Fibroblast of gingiva (primary cell): ENCODE measurements at places on chromosomes 12 and 14.
A peak's percentile ranks its signal among the peaks of the same experiment; 100 is the strongest.

DNA sequence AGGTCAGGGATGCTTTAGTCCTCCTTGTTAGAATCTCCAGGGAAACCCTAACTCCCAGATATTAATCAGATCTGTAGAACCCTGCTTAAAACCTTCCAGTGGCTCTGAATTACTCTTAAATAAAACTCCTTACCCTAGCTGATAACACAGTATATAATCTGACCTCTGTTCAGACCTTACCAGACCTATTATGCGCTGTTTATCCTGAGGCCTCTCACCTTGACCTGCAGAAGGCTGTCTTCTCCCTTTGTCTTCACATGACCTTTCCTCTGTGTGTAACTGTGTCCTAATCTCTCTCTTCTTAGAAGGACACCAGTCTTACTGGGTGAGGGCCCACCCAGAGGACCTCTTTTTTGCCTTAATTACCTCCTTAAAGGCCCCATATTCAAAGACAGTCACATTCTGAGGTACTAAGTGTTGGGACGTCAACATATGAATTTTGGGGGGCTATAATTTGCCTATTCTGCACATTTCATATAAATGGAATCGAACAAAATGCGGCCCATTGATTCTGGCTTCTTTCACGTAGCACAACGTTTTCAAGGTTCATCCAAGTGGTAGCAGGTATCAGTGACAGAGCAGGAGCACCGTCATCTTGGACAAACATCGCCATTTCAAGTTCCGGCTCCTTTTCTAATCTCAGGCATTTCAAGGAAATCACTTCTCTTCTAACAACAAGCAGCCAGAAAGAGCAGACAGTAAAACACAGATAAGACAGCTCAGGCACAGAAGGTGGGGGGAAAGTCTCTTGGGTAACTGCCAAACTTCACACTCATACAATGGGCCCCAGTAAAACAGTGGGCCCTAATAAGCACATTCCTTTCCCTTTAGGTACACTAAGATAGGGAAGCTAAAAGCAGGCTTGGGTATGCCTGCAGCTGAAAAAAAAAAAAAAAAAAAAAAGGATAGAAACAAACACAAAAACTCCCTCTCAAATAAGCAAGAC is 200.2 kb upstream of the NUDT4 start:
- DNase-seq: no peak

- no peak for DNase-seq
Observed at GRCh38 chr12:26627335-26627734, 205.7 kb downstream of the ITPR2 start.

- DNase-seq: no peak
Observed at GRCh38 chr14:37598747-37599506, 3.5 kb downstream of the TTC6 start.

- DNase-seq: no peak
Observed at GRCh38 chr12:46452061-46452615, 79.6 kb upstream of the SLC38A2 start.

- DNase-seq: no peak
Observed at GRCh38 chr12:9634969-9635754, 27.4 kb upstream of the KLRB1 start.

GRCh38 chr12:28759333-28759732 is 389.7 kb upstream of the FAR2 start:
- DNase-seq: peak; percentile 32

GRCh38 chr12:3076730-3077571 is at the start of gene TSPAN9:
Gene TSPAN9, plus strand, starts transcription at chr12:3077379. Its CDS starts 123,815 bp downstream, at chr12:3201194.
- peak; percentile 86 for DNase-seq

- DNase-seq: no peak
Observed at GRCh38 chr12:74245458-74245857, 292.2 kb upstream of the ATXN7L3B start.

GRCh38 chr12:25965682-25966081 is 7.2 kb downstream of the RASSF8 start:
- no peak for DNase-seq

- DNase-seq: peak; percentile 36
Observed at GRCh38 chr14:71733210-71733883, 198.9 kb upstream of the RGS6 start.

DNA sequence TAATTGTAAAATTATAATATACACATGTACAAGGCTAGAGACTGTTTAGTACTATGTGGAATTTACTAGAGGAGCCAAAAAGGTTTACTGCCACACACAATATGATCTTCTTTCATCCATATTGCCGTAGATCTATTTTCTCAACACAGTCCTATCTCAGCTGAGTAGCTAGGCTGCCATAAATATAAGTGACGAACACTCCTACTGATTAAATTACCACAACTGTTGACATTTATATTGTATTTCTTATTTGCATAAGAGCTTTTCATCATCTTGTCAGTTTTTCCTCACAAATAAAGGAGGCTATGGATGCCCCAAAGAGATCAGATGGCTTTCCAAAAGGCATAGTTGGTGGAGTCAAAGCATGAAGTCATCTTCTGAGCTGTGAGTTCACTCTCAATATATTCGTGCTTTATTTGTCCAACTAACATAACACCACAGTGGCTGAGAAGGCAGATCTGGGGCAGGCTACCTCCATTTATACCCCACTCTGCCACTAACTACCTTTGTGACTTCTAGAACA is 78.6 kb downstream of the CCDC59 start:
- DNase-seq: no peak

GRCh38 chr14:99754141-99755067 is 38.8 kb upstream of the EML1 start:
- peak; percentile 60 for DNase-seq

DNA sequence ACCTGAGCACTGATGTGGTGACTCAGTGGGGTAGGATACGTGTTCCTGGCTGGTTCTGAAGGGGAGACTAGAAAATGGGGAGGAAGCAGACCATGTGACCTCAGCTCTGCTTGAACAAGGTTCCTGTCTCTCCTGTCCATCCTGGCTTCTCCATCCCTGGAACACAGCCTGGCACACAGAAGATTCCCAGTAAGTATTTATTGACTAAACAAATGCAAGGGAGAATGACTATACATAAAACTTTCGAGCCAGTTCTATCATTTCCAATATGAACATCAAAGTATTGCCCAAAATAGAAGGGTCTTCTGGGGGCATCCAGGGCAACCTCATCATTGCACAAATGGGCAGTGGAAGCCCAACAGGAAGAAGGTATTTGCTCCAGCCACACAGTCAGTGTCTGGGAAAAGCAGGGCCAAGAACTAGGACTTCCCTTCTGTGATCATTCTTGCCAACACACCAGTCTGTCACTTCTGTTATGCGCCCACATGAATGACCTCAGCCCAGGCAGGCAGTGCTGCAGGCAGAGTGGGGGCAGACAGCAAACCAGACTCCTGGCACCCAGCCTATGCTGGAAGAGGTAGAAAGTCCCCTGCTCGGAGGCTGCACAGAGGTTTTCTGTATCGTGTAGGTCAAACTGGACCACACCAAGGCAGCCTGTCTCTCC is 5.6 kb upstream of the SERPINA9 start:
- no peak for DNase-seq

- peak; percentile 57 for DNase-seq
Observed at GRCh38 chr12:6234214-6234613, 34.0 kb downstream of the CD9 start.

DNA sequence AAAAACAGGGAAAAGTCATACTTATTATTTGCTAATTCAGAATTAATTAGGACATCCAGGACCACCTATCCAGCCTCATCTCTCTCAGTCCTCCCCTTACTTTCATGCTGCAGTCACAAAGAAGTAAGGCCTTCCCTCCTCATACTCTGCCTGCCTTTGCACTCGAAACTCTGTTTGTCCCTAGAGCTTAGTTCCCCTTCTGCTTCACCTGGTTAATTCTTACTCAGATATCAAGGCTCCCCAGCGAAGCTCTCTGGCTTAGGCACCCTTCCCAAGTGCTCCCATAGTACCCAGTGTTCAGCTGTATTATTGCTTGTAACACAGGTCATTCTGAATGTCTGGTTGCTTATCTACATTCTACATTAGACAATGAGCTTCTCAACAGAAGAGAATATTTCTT is 81.3 kb downstream of the ERGIC2 start:
- DNase-seq: no peak

GRCh38 chr12:9668161-9669018 is 1.1 kb upstream of the CLEC2D start:
- no peak for DNase-seq

- no peak for DNase-seq
Observed at GRCh38 chr12:29224572-29224971, 75.5 kb downstream of the FAR2 start.

- no peak for DNase-seq
Observed at GRCh38 chr12:89779090-89779489, 70.5 kb upstream of the ATP2B1 start.

DNA sequence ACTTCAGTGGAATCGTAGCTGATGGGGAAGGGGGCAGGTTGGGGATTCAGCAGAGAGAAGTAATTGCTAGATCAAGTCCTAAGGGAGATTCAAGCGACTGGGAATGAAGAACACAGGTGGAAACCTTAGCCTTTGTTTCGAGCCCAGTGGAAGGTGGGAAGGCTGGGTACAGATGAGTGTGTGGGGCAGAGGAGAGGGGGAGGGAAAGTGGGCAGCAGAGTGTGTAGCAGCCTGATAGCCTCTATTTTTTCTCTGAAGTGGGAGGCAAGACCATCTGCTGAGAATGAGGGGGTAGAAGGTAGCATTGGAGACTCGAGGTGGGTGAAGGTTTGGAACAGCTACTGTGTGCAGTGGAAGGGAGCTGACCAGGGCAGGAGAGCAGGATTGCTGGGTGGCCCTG is 91.0 kb downstream of the ADCK1 start:
- no peak for DNase-seq

DNA sequence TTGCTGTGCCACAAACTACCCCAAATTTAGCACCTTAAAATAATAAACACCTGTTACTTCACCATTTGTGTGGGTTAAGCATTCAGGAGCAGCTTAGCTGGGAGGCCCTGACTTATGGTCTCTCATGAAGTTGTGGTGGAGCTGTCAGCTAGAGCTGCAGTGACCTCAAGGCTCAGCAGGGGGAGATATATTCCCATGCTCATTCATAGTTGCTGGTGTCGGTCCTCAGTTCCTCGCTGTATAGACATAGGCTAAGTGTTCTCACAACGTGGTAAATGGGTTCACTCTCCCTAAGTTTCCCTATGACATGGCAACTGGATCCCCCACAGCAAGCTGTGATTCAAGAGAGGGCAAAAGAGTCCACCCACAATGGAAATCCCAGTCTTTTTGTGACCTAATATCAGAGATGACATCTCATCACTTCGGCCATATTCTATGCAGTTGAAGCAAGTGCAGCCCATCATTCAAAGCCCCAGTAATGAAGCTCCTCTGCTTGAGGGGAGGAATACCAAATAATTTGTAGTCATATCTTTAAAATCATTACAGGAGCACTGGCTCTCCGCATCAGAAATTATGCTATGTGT is 41.1 kb downstream of the PRB3 start:
- peak; percentile 2 for DNase-seq

- DNase-seq: no peak
Observed at GRCh38 chr14:102928412-102929240, 6.2 kb downstream of the AMN start.

- DNase-seq: no peak
Observed at GRCh38 chr12:128570191-128571065, 253.3 kb downstream of the SLC15A4 start.

DNA sequence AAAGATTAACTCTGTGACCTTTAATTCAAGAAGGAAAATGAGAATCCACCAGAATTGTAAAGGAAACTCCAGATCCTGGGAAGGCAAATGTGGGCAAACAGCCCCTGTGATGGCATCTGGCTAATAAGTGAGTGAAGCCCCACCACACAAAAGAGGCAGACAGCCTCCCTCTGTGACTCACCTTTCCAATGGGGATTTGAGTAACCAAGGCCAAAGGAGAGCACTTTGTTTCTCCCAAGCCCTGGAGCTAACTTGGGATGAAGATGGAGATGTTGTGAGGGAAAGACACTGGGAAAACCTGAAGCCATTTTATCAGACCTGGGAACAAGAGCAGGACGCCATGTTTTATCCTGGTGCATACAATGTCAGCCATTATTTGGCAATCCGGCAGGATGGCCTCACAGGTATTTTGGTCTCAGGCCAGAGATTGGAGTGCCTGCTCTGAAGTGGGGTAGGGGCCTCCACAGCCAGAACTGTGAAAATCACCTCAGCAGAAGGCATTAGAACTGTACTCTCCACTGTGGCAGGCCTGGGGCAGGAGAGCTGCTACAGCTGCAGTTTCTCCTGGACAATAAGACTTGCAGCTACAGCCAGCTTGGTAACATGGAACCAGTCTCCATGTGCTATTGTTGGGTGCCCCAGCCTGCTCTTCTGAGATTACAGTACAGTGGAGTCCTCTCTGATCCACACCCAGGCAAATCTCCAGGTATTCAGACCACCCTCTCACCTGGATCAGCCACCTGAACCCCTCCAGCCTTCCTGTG is 96.6 kb upstream of the PCED1B start:
- no peak for DNase-seq

GRCh38 chr12:92158796-92159439 is 13.3 kb upstream of the BTG1 start:
- no peak for DNase-seq

- no peak for DNase-seq
Observed at GRCh38 chr12:106684497-106684896, 90.0 kb upstream of the RIC8B start.

DNA sequence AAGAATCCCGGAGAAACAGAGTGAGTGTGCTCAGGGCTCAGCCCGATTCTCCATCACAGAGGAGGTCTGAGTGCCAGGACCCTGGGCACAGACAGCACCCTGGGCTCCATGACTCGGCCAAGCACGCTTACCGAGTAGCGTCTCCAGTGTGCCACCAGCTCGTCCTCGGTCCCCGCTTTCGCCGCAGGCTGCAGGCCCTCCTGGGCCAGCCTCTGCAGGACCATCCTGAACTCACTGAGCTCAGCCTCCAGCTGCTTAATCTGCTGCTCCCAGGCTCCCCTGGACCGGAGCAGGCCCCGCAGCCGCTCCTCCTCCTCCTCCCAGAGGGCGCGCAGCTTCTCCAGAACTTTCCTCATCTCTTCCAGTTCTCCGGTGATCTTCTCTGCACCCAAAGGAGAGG is 61.2 kb downstream of the SYNE3 start:
- DNase-seq: no peak

DNA sequence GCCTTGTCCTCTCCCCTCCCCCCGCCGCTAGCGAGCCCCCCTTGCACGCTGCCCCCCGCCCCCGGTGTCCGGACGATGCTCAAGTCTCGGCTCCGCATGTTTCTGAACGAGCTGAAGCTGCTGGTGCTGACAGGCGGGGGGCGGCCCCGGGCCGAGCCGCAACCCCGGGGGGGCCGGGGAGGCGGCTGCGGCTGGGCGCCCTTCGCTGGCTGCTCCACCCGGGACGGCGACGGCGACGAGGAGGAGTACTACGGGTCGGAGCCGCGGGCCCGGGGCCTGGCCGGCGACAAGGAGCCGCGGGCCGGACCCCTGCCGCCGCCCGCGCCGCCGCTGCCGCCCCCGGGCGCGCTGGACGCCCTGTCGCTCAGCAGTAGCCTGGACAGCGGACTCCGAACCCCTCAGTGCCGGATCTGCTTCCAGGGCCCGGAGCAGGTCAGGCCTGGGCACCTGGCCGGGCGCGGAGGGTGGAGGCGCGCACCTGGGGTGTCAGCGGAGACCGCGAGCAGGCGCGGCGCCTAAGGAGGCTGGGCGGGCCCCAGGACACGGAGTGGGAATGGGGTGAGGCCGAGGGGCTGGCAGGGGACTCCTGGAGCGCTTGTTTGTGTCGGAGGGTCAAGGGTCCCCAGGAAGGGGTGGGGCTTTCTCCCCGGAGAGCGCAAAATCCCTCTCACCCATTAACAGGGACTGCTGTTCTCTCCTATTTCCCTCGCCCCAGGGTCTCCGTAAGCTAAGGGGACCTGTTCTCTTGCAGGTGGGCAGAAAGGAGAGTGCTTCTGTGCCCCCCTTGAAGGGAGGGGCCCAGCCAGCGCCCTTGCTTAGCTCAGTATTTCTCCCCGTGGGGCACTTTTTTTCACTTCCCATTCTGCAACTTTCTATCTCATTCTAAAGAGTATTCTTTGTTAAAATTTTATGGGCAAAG is 810 bp downstream of the MARCHF9 start:
- DNase-seq: no peak

GRCh38 chr14:68910540-68910939 is 68.6 kb downstream of the ACTN1 start:
- no peak for DNase-seq
